ENCODE measurements at places on chromosomes 3 and 15.

DNA sequence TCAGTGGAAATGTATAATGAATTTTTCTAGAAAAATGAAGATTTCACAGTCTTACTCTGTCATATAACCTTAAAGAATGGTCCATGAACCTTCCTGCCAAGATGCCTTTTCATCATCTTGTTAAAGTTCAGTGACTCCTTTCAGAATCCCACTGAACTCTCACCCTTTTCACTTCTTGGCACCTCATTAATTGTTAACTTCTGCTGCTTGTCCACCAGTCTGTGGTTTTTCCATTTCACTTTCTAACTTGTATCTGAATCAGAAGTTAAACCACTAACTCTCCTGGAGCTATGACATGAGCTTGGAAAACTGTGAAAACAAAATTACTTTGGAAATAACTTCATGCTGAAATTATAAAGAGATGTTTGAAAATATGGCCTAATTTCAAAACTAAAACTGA, 281.2 kb upstream of the ALCAM start:
- no peak for DNase-seq

GRCh38 chr15:92878593-92879053, 21.5 kb upstream of the CHD2 start:
- DNase-seq = no peak

GRCh38 chr3:28349469-28350000, 911 bp upstream of the AZI2 start:
- no peak for DNase-seq

- DNase-seq = no peak
Observed at GRCh38 chr3:79067734-79068133, 700.1 kb downstream of the ROBO1 start.

GRCh38 chr3:56456117-56456516, 12.2 kb downstream of the ERC2 start:
- DNase-seq = no peak

- DNase-seq = no peak
Observed at GRCh38 chr15:86016750-86017149, 62.9 kb upstream of the AGBL1 start.

GRCh38 chr3:11238060-11238459, 34.1 kb upstream of the ATG7 start:
- no peak for DNase-seq

DNA sequence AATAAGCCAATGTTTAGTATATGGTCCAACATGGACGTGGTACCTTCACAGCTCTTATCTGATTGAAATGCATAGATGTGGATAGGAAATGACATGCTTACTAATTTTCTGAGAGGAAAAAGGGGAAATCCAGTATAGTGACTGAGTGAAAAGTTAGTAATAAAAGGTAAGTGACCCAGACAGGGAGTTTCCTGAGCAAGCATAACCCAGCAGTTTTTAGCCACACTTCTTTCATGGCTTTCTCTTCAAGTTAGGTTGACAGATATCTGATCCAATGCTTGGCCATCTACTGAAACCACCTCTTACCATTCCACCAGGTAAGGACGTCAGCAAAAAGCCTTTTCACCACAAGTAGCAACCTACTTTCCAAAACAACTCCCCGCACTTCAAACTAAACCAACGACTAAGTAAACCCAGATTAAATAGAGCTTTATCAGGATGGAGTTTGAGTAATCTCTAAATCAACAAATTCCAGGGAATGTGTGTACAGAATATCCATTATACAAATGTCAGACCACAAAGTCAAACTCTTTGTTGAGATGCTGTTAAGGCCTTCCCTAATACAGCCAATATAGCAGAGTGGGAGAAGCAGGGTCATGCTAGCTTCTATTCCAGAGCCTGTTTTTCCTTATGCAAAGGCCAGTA, 329.7 kb downstream of the RORA start:
- no peak for DNase-seq

- no peak for DNase-seq
Observed at GRCh38 chr3:167754049-167754448, 18.5 kb downstream of the SERPINI1 start.

- DNase-seq = no peak
Observed at GRCh38 chr3:197335428-197336132, 37.2 kb upstream of the DLG1 start.

DNA sequence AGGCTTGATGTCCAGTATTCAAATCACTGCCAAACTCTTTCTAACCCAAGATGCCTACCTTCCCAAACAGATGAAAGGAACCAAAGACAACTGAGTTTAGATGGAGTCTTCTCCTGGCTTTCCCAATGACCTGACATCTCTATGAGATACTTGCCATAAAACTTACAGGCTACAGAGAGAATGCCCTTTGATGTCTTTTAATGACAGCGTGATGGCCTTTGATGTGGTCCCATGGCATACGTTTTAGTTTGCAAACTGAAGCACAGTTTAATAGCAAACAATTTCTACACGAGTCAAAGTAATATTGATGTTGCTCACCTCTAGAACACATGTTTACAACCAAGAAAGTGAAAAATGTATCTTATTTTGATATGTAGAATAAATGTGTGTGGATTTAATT, 73.2 kb downstream of the ZIC4 start:
- DNase-seq = no peak

DNA sequence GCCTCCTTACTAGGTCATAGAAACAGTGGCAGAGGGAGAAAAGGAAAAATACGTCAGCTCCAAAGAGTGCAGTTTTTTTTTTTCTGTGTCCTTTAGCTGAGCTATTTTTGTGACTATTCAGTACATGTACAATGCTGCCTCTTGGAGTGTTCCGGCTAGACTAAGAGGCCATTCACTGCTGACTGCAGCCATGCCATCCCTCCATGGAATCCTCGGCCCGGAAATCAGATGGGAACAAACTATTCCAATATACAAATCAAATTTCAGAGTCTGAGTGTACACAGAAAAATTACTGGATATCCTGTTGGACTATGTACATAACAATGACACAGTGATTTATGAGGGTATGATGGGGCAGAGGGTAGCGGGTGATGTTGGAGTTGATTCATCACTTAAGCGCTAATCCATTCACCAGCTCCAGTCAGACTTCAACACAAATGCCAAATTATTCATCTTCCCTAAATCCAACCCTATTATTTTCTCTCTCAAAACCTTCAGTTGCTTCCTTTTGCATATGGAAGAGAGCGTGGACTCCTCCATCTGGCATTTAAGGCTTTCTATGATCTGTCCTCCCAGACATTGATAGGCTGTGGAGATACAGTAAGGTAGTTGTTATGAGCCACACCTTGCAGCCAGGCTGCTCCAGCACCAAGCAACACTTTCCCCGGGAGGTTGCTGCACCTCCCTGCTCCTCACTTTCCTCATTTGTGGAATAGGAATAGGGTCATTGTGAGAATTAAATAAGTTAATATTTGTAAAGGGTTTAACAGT, 109.1 kb downstream of the LPP start:
- peak; percentile 95 for DNase-seq

DNA sequence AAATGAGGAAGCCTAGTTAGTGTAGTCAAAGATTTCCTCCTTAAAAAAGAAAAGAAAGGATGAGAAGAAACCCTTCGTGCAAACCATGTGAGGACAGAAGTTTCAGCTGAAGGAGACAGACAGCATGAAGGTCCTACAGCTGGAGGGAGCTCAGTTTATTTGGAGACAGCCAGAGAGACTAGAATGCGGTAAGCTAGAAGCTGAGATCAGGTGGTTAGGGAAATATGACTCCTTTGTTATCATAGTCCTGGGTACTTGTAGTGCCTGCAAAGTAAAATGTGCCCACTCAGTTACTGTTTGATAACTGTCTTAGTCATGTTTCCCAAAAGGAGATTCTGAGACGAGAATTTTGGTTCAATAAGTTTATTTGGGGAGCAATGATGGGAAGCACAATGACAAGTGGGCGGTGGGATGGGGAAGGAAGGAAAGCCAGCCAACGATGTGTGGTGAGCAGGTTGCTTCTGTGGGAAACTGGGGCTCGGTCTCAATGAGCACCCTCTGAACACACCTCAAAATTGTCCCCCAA, 178.8 kb upstream of the SNTN start:
- DNase-seq = no peak

DNA sequence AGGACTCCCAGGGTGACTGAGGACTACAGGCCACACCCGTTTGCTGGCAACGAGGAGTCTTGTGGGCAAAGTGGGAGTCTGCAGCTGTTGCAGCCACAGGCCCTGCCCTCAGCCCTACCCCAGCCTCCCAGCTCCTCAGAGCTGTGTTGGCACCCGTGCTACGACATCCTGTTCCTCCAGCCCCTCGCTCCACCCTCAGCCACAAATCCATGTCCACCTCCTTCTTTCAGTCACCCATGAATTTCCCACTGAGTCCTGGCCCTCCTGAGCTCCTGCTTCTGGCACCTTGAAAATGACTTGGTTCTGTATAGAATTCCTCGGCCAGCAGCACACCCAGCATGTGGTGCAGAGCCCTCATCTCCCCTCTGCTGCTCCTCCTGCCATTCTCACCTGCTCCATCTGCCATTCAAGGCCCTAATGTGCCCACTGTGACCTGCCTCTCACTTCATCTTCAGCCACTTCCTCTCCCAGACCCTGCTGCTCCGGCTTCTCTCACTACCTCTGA, 20.9 kb upstream of the VILL start:
- DNase-seq = no peak

GRCh38 chr15:91128016-91128415, 28.0 kb downstream of the SV2B start:
- no peak for DNase-seq

DNA sequence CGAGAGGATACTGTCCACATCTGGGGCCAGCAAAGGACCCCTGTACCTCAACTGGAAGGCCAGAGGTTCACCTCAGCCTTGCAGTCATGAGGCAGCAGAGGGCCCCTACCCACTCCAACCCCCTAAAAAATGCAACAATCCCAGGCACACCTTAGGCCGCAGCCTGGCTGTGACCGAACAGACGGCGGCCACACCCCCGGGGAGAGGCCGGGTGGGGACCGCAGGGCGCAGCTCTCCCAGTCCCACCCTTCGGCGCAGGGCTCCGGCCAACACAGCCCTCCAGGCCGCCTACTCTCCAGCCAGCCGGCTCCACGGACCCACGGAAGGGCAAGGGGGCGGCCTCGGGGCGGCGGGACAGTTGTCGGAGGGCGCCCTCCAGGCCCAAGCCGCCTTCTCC, 457 bp upstream of the DNAJA4 start:
- DNase-seq = no peak

- peak; percentile 38 for DNase-seq
Observed at GRCh38 chr3:187967993-187968392, 186.0 kb upstream of the LPP start.

GRCh38 chr15:71458089-71458660, 342.9 kb downstream of the THSD4 start:
- no peak for DNase-seq

DNA sequence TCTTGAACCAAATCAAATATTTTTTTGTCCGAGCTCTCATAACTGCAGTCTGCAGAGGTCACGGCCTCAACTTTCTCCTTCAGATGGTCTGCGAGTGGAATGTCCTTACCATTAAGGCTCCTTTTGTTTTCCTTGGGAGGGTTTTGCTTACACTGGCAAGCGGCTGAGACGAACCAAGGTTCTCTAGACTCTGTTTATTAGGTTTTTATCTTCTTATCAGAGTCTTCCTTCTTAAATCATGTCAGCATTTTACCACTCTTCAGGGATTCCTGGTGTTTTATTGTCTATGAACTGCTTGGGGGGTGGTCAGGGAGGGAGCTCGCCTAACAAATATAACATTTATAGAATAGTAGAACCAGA, 773.7 kb upstream of the NR2F2 start:
- DNase-seq = peak; percentile 21

DNA sequence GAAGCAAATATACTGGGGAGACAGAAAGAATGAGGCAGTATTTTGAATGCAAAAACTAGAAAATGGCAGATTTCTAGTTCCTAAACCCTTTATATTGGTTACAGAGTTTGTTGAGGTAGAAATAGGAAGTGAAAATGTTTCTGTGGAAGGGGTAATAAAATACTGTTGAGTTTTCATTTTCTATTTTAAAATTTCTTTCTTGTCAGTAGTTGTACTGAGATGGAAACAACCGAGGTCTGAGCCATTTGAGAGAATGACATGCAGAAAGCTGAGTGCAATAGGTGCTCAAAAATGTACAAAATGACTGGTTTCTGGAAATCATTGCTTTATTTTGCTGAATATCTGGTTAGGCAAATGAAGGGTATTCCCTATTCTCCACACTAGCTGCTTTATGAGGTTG, 361.4 kb downstream of the CHL1 start:
- no peak for DNase-seq

- DNase-seq = no peak
Observed at GRCh38 chr3:153679714-153680113, 441.5 kb upstream of the ARHGEF26 start.

DNA sequence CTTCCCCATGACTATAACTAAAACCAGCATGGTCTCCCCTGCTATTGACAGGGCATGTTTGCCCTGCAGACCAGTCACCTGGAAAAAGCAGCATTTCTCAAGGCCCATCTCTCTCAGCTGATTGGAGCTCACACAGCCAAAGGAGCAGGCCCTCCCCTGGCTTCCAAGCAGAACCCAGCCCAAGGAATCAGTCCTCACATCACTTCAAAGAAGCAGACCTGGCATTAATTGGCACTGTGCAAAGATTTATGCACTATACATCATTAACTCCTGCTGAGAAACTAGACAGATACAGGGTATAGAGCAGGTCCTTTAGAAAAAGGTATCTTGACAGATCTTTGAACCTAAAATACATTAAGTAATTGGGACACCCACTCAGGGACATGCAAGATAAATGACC, 323.8 kb upstream of the PPP2R3A start:
- no peak for DNase-seq

- DNase-seq = no peak
Observed at GRCh38 chr15:98853617-98854420, 153.8 kb downstream of the PGPEP1L start.

GRCh38 chr3:169362301-169362700, 301.2 kb downstream of the MECOM start:
- peak; percentile 50 for DNase-seq
